ENCODE measurements at places on chromosomes 2 and 18. TPM values are rescaled to one million over a fixed set of nuclear protein-coding genes. Genes with fewer than 3 reads are reported as not detected.

GRCh38 chr2:15976354-15976753, 36.0 kb downstream of the MYCN start:
- DNase-seq: no peak
- H3K4me1 ChIP-seq: peaks cover 15% of the 10 kb centered on the region
- no peak overlapping the region for H3K4me3 ChIP-seq
- H3K36me3 ChIP-seq: no peaks in the 10 kb centered on the region

- H3K4me3 ChIP-seq: no peak overlapping the region
- no peak for DNase-seq
- no peak overlapping the region for H3K27ac ChIP-seq
- H3K4me1 ChIP-seq: no peaks in the 10 kb centered on the region
- no peaks in the 10 kb centered on the region for H3K27me3 ChIP-seq
These were observed 37.7 kb downstream of the SPC25 start for GRCh38 chr2:168852481-168852880.

DNA sequence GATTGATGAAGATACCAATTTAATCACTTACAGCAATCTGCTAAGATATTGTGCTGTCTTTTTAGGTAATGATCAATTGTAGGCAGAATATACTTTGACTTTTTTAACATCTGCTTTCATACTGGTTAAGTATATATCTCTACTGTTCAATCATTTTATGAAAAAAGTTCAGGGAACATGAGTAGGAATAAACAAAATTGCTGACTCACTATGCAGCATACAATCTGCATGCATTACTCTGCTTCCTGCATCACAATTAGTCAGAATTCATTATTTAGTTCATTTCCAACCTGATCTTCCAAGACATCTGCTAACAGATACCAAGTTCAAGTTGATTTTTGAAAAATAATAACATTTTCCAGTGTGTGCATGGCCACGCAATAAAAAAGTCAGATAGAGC, 1430.4 kb upstream of the LRRTM1 start:
- no peaks in the 10 kb centered on the region for H3K36me3 ChIP-seq
- DNase-seq: no peak
- H3K4me1 ChIP-seq: no peaks in the 10 kb centered on the region
- H3K27ac ChIP-seq: no peak overlapping the region
- H3K4me3 ChIP-seq: no peak overlapping the region

DNA sequence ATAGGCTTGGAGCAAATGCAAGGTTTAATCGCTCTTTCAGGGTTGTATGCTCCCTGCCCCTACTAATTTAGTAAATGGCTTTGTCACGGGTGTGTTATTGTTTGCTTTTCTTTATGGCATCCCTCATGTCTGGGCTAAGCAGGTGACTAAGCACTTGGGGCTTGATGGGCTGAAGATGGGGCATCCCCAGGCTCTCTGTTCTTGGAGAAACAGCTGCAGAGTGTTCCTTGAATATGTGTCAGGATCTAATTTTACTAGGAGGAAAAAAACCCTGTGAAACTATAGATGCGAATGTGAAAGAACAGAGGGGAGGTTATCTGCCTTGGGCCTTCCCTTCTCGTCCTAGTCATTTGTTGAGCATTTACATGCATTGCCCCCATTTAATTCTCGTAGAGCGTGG, 94.7 kb upstream of the TAF1B start:
- H3K4me3 ChIP-seq: no peak overlapping the region
- no peaks in the 10 kb centered on the region for H3K27me3 ChIP-seq
- peaks cover 58% of the 10 kb centered on the region for H3K4me1 ChIP-seq
- H3K27ac ChIP-seq: peak overlapping the region; percentile 63

- H3K4me3 ChIP-seq: no peak overlapping the region
- H3K4me1 ChIP-seq: peaks cover 64% of the 10 kb centered on the region
- H3K36me3 ChIP-seq: peaks cover 15% of the 10 kb centered on the region
- no peaks in the 10 kb centered on the region for H3K27me3 ChIP-seq
These were observed 45.8 kb downstream of the MBP start for GRCh38 chr18:77086656-77087392.

GRCh38 chr18:79951545-79952455, at the start of gene SLC66A2:
Gene SLC66A2, minus strand, starts transcription at chr18:79951653. Its CDS starts 727 bp downstream, at chr18:79950926.
- peak; percentile 95 for DNase-seq
- no peaks in the 10 kb centered on the region for H3K27me3 ChIP-seq
- peak within 1 kb of the TSS; percentile 42 for H3K27ac ChIP-seq
- peak within 1 kb of the TSS; percentile 79 for H3K4me3 ChIP-seq
- H3K4me1 ChIP-seq: peaks cover 29% of the 10 kb centered on the region
- H3K36me3 ChIP-seq: peaks cover 9% of the 10 kb centered on the region

DNA sequence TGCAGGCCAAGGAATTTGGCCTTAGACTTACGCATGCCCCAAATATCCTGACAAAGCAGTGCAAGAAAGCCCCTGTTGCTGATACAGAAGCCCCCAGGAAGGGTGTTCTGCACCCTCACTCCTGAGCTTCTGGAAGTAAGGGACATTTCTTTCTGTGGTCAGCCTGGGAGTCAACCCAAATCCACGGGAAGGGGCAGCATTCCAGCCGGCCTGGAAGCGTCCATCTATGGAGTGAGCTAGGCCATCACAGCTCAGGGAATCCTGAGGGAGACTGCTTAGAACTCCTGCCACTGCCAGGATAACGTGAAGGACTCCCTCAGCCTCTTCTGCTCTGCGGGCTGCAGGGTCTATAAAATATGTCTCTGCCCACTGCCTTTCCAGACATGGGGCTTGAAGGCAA, 173.9 kb downstream of the ANAPC1 start:
- no peak overlapping the region for H3K27ac ChIP-seq
- DNase-seq: no peak
- H3K4me3 ChIP-seq: no peak overlapping the region
- peaks cover 29% of the 10 kb centered on the region for H3K4me1 ChIP-seq
- H3K36me3 ChIP-seq: no peaks in the 10 kb centered on the region

GRCh38 chr2:190858817-190859216, 21.8 kb upstream of the GLS start:
- H3K4me3 ChIP-seq: no peak overlapping the region
- H3K27me3 ChIP-seq: no peaks in the 10 kb centered on the region
- no peak overlapping the region for H3K27ac ChIP-seq
- no peak for DNase-seq
- H3K4me1 ChIP-seq: peaks cover 27% of the 10 kb centered on the region

GRCh38 chr2:63300835-63301234, 250.2 kb downstream of the OTX1 start:
- no peaks in the 10 kb centered on the region for H3K27me3 ChIP-seq
- peaks cover 45% of the 10 kb centered on the region for H3K36me3 ChIP-seq
- no peak for DNase-seq
- H3K4me1 ChIP-seq: no peaks in the 10 kb centered on the region

DNA sequence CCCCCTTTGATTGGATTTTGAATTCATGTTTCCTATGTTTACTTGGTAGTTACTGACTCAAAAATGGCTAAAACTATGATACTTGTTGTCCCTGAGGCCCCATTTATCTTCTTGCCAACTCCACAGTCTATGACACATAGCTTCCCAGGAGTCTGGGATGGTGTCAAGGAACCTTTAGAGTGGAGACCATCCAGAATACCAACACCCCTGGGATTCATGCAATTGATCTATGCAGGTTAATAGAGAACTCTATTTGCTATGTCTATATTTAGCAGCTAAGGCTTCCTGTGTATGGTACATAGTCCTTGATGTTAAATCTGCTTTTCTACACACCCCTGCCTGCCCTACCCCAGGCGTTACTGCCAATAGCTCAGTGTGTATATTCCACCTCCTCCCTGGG, 218.5 kb upstream of the HDAC4 start:
- H3K4me1 ChIP-seq: peaks cover 32% of the 10 kb centered on the region
- no peak for DNase-seq
- no peak overlapping the region for H3K4me3 ChIP-seq
- H3K36me3 ChIP-seq: peaks cover 3% of the 10 kb centered on the region

Gene RNF125
- total RNA-seq: 37.6 TPM

Gene GALNT13
- total RNA-seq: not detected

Gene SKOR2
- total RNA-seq: not detected

Gene NT5C1B
- total RNA-seq: not detected

Gene ACVR1C
- 1.3 TPM for total RNA-seq

Gene C2orf66
- total RNA-seq: not detected

Gene CROCC2
- not detected for total RNA-seq

Gene TEKT4
- total RNA-seq: not detected
